Inflammatory macrophage treated with lipopolysaccharide for 4 hours (primary cell): ENCODE measurements at places on chromosomes 12 and 14.

GRCh38 chr12:129394177-129394825 is 509.5 kb downstream of the TMEM132D start:
- DNase-seq = no peak

- peak; percentile 43 for DNase-seq
Measured at GRCh38 chr14:21382886-21383847, 652 bp downstream of the SUPT16H start.

DNA sequence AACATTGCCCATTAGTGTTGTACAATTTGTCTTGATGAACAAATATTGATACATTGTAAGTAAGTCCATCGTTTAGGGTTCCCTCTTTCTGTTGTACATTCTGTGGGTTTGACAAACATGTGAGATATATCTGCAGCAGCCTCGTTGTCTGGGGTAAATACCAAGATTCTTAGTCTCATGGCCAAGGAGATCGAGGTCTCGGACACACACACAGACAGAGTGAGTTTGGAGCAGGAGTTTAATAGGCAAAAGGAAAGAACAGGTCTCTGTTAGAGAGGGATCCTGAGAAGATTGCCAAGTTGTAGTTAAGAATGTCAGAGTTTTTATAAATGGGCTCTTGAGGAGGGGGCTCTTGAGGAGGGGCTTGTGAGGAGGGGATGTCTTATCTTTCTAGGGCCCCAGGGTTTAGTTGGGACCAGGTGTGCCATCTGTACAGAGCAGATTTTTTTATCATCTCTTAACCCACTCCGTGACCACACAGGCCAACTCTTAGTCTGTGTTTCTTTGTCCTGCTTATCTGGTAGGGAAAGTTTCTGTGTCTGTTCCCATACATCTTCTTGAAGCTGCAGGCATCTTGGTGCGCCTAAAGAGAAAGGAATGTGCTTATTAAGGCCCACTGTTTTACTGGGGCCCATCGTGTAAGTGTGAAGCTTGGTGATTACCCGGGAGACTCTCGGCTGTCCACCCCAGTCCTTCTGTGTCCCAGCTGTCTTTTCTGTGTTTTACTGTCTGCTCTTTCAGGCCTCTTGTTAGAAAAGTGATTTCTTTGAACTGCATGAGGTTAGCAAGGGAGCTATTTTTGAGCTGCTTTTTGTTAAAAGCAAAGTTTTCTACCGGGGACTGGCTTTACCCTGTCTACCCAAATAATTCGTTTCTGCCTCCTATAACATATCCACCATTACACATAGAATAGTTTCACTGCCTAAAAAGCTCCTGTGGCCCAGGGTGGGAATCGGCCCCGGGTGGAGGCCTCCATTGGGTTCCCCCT is 22.4 kb upstream of the CLEC2D start:
- peak; percentile 17 for DNase-seq

- DNase-seq = no peak
Measured at GRCh38 chr12:125006365-125006764, 12.9 kb downstream of the BRI3BP start.

GRCh38 chr14:66923251-66923650 is 266.0 kb upstream of the GARIN2 start:
- DNase-seq = no peak

- DNase-seq = no peak
Measured at GRCh38 chr12:19144985-19145384, 15.5 kb downstream of the PLEKHA5 start.

GRCh38 chr14:95327558-95328374 is 8.1 kb upstream of the CLMN start:
- DNase-seq = no peak

DNA sequence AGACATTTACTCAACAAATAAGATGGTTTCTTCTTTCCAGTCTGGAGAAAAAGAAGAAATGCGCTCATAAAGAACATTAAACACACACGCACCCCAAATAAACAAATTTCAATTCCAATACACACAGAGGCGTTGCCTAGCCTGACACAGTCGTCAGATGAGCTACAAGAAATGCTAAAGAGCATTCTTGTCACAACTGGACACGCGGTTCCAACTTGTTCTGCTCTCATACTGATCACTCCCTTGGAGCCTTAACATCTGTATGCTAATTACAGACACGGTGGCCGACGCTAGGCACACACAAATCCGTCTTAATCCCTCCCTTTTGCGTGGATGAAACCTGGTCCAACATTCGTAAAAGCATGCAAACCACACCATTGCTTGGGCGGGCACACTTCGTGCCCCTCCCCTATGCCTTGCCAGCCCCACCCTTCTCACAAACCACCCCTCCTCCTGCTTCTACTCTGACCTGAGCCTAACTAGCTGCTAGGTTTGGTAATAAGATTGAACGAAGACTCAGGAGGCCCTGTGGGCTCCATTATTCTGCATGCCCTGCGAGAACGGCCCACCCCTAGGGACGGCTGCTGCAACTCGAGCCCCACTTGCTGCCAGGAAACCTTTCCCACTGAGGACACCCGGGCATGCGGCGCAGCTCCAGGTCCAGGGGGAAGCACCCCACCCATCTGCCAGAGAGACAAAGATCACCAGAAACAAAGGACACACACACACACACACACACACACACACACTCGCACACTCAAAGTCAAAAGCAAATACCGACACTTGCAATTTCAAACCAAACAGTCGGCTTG is 1.2 kb downstream of the KCNK10 start:
- no peak for DNase-seq

GRCh38 chr14:33493266-33493665 is 457.6 kb downstream of the EGLN3 start:
- DNase-seq = no peak

DNA sequence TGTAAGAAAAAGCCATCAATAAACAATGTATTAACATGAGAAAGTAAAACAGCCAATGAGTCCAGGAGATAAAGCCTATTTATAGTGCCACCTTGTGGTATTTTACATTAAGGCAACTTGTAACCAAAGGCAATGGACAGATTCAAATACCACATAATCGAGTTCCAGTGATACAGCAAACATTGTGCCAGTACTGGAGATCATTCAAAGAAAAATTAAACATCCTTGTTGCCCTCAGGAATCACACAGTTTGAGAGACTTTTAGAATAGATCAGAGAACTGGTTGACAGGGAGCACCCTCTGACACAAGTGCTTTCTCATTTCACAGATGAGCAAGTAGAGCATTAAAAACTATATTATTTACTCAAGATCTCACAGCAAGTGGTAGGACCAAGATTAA is 98.1 kb downstream of the DDHD1 start:
- peak; percentile 45 for DNase-seq

DNA sequence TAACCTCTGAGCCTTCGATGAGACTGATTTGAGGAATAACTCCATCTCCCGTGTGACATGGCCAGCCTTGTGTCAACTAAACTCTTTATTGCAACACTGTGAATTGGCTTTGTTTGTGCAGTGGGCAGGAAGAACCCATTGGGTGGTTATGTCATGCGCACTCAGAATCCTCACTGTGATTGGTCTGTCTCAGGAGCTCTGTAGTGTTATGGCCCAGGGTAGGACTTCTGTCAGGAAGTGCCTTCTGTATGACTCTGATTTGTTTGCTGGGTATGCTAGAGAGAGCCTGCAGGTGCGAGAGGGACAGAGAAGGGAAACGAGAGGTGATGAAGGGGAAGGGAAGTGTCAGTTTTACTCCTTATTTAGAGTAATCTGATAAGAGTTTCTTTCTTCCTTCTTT is 71.5 kb upstream of the DCD start:
- no peak for DNase-seq

DNA sequence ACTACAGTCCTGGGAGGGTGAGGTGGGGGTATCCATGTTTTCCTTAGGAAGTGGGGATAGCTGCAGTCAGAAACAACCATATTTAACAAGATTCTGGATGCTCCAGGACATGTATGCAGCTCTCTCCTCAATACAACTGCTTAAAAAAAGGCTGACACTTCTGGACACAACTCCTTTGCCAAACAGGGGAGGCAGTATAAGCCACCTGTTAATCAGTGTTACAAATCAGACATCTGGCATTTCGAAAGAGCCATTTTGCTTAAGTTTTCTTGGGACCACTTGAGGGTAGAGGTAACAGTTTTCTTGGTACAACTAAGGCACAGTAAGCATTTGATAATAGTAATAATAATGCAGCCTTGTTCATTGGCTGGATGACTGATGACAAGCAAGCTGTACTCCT is 47.1 kb downstream of the RPGRIP1 start:
- DNase-seq = no peak

- no peak for DNase-seq
Measured at GRCh38 chr12:91777268-91777992, 368.2 kb downstream of the BTG1 start.

DNA sequence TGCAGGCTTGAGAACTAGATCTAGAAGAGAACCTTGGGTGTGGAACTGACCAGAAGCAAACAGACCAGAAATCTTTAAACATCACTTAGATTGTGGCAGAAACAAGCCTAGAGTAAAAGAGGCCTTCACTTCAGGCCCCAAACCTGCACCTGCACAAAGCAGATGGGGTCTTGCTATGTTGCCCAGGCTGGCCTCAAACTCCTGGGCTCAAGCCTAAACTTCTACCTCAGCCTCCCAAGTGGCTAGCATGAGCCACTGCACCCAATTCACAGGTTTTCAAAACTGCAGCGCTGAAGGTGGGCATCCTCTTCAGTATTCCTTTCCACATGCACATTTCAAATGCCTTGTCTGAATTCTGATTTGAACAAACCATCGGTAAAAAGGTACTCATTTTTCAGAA is 19.9 kb downstream of the MOK start:
- no peak for DNase-seq

DNA sequence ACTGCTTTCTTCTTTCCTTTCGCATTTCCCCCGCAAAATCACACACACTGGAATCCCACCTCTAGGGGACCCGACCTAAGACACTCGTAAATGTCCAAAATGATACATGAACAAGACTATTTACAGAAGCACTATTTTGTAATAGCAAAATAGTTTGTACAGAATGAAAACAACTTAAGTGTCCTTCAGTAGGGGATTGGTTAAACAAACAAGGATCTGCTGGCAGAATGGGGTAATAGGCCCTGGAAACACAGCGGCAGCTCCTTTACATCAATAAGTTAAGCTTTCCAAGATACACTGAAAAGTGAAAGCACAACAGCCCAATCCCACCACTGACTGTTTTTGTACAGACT is 48.8 kb downstream of the LTBP2 start:
- no peak for DNase-seq

- DNase-seq = peak; percentile 44
Measured at GRCh38 chr12:977156-977555, 13.9 kb upstream of the ERC1 start.

DNA sequence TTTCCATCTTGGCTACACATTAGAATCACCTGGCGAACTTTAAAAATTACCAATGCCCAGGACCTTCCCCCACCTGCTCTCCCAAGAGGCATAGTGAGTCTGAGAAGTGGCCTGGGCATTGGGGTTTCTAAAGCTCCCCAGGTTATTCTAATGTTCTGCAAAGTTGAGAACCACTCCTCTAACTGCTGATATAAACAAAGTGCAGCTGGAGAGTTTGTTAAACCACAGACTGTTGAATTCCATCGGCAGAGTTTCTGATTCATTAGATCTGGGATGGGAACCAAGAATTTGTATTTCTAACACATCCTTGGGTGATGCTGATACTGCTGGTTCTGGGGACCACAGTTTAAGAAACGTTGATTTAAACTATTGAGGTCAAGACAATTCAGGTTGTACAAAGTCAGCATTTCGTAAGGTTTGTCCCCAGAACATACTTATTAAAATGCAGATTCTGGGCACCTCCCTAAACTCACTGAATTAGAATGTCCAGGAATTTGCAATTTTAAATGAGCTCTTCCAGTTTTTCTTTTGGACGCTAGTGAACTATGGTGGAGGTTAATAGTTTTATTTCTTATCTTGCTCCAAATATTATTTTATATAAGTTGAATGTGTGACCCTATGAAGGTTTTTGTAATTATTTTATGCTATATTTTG is 309.1 kb downstream of the NRXN3 start:
- no peak for DNase-seq

DNA sequence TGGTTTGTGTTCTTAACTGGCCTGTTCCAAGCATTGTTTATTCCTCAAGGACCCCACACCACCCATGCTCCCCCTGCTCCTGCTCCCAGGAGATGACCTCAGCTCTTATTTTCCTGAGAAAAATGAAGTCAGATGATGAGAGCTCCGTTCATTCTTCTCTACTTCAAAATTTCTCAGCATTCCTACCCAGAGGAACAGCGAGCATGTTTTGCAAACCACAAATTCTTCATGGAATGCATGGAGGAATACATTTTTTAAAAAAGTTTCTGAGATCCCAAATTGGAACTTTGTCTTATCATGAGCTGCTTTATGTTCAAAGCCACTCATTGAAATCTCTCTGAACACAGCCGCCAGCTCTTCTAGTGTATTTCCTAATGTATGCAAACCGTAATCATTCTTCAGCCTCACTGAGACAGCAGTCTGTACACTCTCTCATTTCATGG is 44.9 kb downstream of the SYNE2 start:
- no peak for DNase-seq

DNA sequence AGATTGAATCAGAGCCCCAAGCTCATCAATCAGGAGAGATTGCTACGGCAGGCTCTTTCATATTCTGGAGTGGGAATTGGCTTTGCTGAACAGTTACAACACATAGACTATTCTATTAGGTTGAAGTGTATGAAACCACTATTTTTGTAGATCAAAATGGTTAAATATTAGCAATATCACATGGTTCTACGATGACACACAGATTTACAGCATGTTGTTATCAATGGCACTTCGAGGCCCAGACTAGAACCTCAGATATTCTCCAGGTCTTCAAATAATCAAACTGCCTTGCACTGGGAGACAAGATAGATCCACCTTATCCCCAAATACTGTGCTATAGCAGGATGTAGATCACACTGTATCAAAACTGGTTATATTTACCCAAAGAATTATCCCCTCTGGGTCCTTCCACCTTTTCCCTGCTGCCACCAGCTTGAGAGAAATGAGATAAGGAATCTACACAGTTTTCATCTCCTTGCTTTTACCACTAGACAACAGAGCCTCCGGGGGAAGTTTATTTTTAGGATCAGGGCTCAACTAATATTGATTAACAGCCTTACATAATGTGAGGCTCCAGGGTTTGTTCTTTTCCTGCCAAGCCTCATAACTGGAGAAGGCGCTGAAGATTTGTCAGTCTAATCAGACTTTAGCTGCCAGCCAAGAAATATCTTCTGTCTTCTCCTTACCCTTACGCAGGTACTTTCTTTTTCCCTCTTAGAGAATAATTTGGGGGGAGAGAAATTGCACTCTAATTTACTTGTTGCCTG is 507.1 kb downstream of the DIO2 start:
- DNase-seq = no peak

- DNase-seq = no peak
Measured at GRCh38 chr14:86940106-86940505, 1052.9 kb downstream of the GALC start.

DNA sequence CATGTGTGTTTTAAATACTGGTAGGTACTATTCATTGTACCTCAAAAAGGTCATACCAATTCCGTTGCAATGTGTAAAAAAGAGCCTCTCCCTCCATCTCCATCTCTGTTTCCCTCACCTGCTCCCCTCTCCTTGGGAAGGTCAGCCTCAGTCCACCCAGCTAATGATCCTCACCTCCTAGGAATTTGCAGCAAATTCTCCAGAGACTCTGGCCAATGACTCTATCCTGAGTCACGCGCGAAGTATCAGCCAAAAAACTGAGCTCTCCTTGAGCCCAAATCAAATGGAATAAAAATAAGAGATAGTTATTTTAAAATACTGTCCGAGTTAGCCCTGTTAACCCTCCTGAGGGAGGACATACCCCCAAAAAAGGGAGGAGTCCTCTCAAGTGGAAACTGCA is 148.4 kb downstream of the DPF3 start:
- DNase-seq = no peak

GRCh38 chr12:30417697-30418231 is 277.9 kb downstream of the IPO8 start:
- DNase-seq = no peak

GRCh38 chr12:52789637-52790426 is 6.1 kb downstream of the KRT3 start:
- DNase-seq = no peak
